Stimulated activated CD4-positive, alpha-beta T cell treated with anti-CD3 and anti-CD28 coated beads, Interleukin-1b, Interleukin-23, amount 100 ng/mL, for 24 hours (primary cell): ENCODE measurements at places on chromosomes 16 and 17.

DNA sequence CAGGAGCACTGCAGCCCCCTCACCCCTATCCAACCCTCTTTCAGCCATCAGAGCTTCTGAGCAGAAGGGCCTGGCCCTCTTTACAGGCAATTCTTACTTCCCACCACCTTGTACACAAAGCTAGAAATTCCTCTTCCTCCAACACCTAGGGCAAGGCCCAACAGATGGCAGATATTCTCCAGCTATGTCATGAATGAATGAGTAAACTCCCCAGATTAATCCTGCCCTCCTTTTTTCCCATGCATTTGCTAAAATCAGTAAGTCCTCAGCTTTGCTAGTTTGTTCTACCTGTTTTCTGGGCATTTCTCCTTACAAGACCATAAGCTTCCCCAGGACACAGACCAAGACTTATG lies 20.4 kb upstream of the MRPS23 start:
- no peak for DNase-seq

DNA sequence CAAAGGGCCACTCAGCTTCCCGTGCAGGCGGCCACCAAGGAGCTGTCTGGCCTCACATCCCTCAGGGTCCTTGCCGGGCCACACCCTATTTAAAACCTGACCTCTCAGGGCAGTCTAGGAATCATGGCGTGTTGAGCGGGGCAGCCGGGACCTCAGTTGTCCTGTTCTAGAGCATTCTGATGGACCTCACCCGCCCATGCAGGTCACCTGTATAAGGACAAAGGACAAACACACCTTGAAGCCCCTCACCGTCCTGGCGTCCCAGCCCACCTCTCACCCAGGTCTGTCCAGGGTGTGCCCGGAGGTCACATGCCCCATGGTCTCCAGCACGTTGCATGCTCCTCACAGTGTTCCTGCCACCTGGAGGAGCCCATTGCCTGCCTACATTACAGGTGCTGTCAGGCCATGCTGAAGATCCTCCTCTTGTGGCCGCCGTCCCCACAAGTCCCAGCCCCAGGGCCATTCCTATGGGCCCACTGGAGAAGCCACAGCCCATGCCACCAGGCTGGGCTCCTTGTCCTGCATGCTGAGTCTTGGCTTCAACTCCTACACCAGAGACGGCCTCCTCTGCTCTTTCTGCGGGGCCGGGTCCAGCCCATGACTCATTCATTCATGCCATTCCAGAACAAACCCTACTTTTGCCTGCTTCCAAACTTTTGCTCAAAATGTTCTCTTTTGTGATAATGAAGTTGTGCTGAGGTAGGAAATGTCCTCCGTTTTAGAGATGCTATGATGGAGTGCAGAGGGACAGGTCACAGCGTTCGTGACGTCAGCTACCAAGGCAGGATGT lies 46.3 kb downstream of the PEMT start:
- DNase-seq: no peak

DNA sequence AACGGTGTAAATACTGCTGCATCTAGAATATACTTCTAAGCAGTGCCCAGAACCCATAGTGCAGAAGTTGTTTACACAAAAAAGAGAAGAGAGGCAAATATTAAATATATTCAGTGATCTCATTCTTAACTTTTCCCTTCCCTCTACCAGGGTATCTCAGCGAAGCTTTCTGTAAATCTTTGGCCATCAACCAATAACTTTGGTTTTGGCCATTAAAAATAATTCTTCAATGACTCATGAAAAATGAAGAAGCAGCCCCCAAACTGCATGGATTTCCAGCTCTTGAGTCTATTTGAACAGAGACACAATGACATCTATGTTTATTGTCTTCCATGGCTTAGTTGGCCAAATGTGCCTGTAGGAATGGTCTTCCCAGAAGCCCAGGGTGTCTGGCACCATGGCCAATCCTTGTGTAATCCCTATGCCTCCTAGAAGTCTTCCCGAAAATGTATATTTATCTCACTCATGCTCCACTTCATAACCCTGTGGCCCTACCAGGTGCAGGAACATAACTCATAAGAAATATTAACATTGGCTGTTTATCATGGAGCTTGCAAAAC lies 646.6 kb downstream of the TOX3 start:
- DNase-seq: no peak

DNA sequence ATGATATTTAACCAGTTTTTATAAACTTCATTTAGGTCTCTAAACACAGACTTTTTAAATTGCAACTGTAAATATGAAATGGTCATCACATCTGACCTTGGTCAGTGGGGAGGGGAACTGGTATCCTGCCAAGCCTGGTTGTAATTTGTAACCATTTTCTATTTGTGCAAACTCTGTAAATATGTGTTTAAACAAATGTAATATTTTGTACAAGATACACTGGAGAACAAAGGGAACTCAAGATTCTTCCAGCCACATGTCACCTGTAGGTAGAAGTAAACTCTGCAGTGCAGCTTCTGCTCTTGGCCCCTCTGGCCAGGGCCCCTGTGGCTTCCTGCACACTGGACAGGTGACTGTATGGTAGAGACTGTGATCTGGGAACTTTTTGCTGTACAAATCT lies 35.8 kb downstream of the AKAP1 start:
- DNase-seq: no peak

- DNase-seq: peak; percentile 51
These were observed 20.6 kb downstream of the CYB561 start for GRCh38 chr17:63425483-63425882.

- DNase-seq: peak; percentile 3
These were observed 294.1 kb downstream of the BCAS3 start for GRCh38 chr17:60971515-60972369.

- no peak for DNase-seq
These were observed 39.5 kb downstream of the MRC2 start for GRCh38 chr17:62666801-62667591.
